GM13977 (cell line): ENCODE measurements at places on chromosomes 1 and 21.

DNA sequence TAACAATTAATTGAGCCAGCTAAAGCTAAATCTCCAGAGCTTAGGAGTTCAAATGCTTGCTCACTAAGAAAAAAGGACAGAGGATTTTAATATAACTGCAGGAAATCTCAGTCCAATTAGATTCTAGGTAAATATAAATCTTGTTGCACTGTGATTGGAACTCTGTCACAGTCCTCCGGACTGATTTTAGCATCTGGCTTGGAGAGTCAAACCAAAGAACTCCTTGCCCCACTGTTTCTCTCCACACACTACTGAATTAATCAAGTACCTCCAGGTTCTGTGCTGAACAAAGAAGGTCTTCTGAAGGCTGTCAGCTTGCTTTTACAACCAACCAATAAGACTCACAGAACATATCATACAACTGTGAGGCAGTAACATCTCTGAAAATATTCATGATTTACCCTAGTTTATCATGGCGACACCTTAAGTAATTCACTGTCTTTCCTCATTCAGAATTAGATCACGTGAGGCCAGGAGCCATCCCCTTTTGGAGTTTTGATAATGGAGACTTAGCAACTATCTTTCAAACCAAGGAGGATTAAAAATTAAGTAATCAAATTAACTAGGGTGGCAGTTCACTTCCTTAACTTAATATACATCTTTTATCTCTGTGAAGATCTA is 176.0 kb downstream of the RERE start:
- no peak for DNase-seq

- no peak for DNase-seq
These were observed 57.3 kb upstream of the STUM start for GRCh38 chr1:226491093-226491850.

GRCh38 chr21:34203851-34204420 is 130.6 kb downstream of the MRPS6 start:
- no peak for DNase-seq

- no peak for DNase-seq
These were observed 121.4 kb downstream of the RNF220 start for GRCh38 chr1:44526295-44527073.

- DNase-seq: peak; percentile 80
These were observed 10.0 kb downstream of the YBEY start for GRCh38 chr21:46295996-46296752.

- DNase-seq: no peak
These were observed 209.0 kb downstream of the DYRK1A start for GRCh38 chr21:37575580-37575979.

DNA sequence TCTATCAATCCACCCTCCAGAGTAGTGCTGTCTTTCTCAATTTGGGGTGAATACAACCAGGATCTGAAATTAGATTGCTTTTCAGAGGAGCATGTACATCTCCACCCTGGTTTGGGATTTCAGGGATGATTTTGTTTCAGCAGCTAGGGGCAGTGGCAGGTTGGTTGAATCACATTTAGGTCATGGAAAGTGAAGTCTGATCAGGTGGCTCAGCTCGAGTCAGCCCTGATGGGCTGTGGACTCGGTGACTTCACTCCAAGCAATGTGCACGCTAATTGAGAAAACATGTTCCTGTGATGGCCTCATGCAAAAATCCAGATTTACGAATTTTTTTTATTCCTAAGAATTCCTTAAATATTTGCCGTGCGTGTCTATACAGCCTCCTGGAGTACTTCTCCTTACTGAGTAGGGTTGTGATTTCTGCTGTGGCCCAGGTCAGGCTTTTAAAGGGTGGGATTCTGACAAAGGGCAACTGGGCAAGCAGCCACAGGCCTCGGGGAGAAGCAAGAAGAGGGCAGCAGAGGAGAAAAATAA is 7.5 kb downstream of the NGF start:
- DNase-seq: no peak

DNA sequence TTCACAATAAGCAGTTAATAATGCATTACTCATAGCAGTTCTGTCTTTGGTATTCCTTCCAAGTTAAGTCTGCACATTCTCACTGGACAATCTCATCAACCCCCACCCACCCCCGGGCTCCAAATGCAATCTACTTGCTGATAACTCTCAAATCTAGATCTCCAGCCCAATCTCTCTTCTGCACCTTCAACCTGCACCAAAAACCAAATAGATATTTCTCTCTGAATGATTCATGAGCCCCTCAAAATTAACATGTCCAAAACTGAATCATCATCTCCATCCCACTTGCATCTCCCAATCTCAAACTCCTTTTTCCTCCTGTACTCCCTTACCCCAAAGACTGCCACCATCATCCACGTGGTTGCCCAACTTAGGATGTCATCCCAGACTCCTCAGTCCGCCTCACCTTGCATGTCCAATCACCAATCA is 2.7 kb downstream of the DOCK7 start:
- DNase-seq: no peak

- peak; percentile 62 for DNase-seq
These were observed 10.4 kb downstream of the DCAF8 start for GRCh38 chr1:160251687-160252526.

DNA sequence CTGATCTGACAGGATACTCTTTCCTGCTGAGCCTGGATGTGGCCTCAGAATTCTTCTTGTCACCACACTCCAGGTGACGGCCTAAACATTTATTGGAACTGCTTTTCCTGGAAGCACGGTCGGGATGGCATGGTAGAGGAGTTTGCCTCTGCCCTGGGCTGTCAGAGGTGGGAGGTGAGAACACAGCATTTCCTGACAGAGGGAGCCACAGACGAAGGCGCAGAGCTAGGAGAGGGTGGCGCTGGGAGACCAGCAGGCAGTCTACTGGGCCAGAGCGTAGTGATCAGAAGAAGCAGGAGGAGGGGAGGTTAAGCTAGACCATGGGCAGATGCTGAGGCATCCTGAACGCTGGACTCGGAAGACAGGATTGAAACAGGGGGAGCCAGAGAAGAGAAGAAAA is 153.5 kb upstream of the COA6 start:
- no peak for DNase-seq

DNA sequence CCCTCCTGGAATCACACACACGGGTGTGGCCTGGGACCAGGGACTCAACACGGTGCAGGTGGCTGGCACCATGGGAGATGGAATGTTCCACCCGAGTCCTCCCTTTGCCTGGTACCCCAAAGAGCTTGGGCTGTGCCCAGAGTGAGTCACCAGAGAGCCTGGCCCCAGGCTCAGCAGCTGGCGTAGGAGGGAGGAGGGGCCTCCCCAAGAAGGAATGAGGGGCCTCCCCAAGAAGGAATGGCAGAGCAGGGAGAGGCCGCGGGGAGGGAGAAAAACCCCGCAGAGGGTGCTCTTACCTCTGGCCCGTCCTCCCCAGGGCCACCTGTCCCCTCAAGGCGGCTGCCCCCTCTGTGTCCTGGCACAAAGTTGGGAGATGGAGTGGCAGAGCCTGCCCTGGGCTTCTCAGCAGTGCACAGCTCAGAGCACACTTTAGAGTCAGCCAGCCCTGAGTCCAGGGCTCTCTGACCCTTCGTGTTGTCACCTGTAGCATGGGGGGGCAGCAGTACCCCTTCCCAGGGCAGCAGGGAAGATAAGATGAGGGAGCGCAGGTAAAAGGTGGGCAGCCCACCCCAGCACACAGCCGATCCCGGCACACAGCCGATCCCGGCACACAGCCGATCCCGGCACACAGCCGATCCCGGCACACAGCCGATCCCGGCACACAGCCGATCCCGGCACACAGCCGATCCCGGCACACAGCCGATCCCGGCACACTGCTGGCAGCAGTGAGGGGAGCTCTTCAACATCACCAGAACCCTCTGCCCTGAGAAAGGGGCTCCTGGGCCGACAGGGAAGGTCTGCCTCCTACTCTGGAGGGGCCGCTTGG is 20.2 kb upstream of the KCNAB2 start:
- no peak for DNase-seq

DNA sequence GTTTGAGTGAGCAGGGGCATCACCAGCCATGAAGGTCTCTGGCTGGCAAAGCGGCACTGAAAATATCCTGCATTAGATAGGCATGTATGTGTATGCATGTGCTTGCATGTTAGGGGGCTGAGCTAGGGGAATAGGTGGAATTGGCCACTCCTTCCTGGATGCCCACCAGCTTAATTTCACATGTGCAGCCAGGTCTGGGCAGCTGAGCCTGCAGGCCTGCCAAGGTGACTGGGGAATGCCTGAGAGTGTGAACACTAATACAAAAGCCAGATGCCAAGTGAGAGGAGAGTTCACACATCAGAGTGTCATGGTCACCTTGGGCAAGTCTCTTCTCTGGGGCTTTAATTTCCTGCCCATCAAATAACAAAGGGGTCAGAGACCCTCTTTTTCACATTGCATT is 155.9 kb downstream of the HIVEP3 start:
- no peak for DNase-seq

DNA sequence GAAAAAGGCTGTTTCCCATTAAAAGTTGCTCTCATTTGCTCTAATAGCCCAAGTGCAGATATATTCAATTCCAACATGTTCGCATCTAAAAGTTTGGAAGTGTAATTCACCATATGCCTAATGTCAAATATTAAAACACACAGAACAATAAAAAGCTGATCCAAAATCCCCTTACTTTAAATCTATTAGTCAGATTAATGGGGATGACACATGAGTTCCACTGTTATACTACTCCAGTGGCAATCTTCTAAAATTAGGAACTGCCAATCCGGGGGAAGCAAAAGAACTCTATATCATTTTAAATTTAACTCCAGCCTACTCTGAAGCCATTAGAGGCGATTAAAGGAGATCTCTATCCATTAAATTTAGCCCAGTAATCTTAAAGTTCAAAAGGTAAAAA is 317.1 kb downstream of the NTNG1 start:
- no peak for DNase-seq

DNA sequence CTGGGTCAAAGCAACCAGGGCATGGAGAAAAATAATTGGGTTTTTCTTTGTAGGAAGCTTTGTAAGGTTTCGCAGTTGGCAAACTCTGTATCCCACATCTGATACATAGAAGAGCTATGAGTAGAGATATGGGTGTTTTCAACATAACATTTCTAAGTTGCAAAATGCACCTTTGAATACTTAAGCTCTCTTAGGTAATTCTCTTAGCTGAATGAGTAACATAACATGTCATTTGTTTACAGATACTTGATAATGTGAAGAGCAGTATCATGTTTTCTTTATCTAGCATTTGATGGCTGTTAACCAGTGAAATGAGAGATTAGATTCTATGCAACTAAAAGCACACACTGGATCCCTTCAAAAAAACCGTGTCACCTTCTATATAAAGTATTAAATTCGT is 21.6 kb downstream of the RAVER2 start:
- no peak for DNase-seq
